ENCODE measurements at places on chromosomes 2 and 18.

DNA sequence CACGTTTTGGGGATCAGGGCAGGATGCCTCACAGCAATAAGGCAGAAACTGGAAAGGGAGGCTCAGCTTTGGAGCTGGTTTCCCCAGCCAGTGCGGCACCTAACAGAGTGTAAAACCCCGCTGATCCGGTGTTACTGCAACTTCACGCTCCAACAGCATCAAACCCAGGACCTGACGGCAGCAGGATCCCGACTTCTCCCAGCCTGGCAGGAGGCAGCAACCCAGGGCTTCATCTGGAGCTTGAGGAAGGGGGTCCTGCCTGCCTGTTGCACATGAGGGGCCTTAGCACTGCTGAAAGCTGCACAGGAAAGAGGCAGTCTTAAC lies 209.8 kb downstream of the MGAT5 start:
- DNase-seq = no peak

DNA sequence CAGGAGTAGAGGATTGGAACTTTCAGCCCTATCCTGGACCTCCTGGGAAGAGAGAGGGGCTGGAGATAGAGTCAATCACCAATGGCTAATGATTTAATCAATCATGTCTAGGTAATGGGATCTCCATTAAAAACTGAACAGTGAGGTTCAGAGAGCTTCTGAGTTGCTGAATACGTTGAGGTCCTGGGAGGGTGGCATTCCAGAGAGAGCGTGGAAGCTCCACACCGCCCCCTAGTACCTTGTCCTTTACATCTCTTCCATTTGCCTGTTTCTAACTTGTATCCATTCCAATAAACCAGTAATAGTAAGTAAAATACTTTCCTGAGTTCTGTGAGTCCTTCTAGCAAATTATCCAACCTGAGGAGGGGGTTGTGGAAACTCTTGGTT lies 101.7 kb downstream of the B3GNT2 start:
- no peak for DNase-seq

GRCh38 chr18:55038162-55038561 lies 78.9 kb upstream of the CCDC68 start:
- DNase-seq = peak; percentile 37

DNA sequence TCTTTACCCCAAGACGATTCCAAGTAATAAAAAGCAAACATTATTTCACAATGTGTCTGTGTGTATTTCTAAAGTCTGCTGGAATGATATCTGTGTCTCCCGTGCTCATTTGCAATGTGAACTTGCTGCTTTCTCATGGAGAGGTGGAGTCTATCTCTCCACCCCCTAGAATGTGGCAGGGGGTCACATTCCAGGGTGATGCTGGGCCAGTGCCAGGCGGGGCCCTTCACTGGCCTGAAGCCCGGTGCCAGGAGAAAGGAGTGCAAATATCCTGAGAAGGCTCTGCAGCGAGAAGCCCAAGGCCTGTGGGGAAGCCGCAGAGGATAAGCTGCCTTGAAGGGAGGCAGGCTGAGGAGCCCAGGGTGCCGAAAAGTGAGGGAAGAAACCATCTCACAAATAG lies 26.8 kb upstream of the LDLRAD4 start:
- DNase-seq = no peak

- no peak for DNase-seq
Observed at GRCh38 chr2:237147317-237147716, 61.6 kb downstream of the COPS8 start.

DNA sequence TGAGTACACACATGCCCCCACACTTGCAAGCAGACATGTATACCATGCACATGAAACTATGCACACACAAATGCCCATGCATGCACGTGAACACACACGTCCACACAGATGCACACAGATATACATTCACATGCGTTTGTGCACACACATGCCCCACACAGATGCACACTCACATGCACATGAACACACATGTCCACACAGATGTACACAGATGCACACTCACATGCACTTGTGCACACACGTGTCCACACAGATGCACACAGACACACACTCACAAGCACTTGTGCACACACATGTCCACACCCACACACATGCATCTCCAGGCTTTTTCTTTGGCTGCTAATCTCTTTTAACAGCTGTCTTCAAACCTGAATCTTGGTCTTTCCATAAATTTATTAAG lies 31.1 kb downstream of the SNTG2 start:
- no peak for DNase-seq

Data from fibroblast of skin of right biceps (primary cell).